AG08396 (cell line): ENCODE measurements at places on chromosomes 11 and 22.

- no peak for DNase-seq
Observed at GRCh38 chr22:48263791-48264351, 1501.4 kb downstream of the TBC1D22A start.

- DNase-seq = no peak
Observed at GRCh38 chr11:37409124-37409523, 811.1 kb upstream of the RAG2 start.

DNA sequence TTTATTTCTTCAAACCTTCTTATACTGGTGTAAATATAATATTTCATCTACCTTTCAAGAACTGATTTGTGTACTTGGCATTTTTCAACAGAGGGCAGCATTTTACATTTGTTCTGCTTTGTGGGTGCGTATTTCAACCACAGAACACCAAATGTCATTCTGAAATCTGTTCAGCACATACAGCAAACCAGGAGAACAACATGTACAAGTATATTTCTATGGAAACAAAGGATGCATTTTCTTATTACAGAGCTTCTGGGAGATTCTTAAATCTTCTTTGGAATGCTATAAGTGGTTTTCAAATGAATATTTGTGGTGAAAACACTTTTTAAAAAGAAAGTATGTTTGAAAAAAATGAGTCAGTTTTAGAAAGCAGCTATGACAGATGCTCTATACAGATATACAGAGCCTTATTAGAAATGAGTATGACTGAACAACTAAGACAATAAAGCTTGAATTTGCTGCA, 946.0 kb downstream of the FAM181B start:
- no peak for DNase-seq

- no peak for DNase-seq
Observed at GRCh38 chr22:39098026-39098425, 982 bp downstream of the APOBEC3H start.

DNA sequence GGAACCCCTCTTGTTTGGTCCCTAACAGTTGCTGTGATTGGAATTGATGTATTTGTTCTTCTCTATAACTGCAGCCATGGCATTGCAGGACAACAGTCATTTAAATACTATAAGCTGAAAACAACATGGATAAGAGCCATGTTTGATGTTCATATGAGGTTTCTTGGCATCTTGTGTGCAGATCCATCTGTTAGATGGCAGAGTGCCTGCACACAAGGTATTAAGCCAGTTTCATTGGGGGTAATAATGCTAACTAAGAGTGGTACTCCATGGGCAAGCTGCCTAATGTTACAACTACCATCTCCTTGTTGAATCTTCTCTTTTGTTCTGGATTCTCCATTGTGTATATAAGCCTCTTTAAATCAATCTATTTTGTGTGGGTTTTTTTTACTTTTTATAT, 206.0 kb upstream of the CHORDC1 start:
- no peak for DNase-seq
